NCI-H2227 treated with DMSO at 0.1 percent for 48 hours (cell line): ENCODE measurements at places on chromosomes 16 and 17.

- no peak for DNase-seq
Observed at GRCh38 chr16:14564323-14564722, 65.7 kb downstream of the PARN start.

DNA sequence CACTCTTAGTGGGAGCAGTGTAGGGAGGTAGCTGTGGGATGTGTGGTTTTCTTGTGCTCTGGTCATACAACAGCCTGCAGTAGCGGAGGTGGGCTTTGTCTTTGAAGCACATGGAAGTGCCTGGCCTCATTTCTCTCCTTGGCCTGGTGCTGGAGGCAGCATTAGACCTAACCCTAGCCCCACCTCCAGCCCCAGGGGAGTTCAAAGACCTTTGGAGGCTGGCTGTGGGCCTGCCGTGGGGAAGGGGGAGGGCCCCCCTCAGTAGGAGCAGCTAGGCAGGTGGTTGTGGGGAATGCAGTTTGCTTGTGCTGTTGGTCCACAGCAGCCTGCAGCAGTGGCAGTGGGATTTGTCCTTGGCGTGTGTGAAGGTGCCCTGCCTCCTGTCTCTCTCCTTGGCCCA lies 91.7 kb downstream of the BCAS3 start:
- DNase-seq: no peak

DNA sequence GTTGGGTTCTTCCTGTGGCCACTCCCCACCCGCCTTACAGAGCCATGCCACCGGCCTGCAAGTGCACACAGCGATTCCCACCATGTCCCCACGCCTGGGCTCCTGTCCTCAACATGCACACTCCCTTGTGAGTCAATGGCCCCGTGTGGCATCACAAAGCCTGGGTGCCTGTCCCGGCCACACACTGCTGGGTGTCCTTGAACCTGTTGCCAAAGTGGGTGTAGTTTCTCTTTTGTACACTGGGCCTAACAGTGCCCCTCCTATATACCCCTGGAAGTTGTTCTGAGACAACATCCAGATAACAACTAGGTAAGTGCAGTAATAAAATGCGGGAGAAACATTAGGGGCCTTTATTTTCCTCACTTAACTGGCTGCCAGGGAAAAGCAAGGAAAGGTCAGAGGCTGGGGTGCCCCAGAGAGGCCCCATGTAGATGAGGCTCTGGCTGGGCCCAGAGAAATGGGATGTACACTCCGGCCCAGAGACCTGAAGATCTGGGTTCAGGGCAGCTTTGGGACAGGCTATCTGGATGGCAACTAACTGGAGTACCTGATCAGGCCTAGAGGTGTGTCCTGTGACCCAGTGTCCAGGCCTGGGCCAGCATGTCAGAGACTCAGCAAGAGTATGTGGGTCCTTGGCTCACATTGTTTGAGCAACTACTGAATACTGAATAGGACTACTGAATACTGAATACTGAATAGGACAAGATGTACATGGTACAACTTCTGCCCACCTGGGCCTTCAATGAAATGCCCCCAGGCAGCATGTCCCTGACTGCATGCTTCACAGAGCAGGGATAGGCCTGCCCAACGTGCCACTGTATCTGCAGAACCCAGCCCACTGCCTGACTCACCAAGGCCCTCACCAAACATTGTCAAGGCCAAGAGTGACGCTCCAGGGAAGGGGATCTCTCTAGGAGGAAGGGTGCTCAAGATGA lies 8.3 kb downstream of the ABCC3 start:
- no peak for DNase-seq

GRCh38 chr17:58514770-58515157 lies 326 bp upstream of the MTMR4 start:
- DNase-seq: no peak
